Heart right ventricle (tissue), 16 donors: ENCODE measurements at places on chromosomes 12 and 14. TPM values are rescaled to one million over a fixed set of nuclear protein-coding genes. Genes with fewer than 3 reads are reported as not detected.
A peak's percentile ranks its signal among the peaks of the same experiment; 100 is the strongest.

GALNT16 gene
- total RNA-seq, result 79.1 TPM

DNA sequence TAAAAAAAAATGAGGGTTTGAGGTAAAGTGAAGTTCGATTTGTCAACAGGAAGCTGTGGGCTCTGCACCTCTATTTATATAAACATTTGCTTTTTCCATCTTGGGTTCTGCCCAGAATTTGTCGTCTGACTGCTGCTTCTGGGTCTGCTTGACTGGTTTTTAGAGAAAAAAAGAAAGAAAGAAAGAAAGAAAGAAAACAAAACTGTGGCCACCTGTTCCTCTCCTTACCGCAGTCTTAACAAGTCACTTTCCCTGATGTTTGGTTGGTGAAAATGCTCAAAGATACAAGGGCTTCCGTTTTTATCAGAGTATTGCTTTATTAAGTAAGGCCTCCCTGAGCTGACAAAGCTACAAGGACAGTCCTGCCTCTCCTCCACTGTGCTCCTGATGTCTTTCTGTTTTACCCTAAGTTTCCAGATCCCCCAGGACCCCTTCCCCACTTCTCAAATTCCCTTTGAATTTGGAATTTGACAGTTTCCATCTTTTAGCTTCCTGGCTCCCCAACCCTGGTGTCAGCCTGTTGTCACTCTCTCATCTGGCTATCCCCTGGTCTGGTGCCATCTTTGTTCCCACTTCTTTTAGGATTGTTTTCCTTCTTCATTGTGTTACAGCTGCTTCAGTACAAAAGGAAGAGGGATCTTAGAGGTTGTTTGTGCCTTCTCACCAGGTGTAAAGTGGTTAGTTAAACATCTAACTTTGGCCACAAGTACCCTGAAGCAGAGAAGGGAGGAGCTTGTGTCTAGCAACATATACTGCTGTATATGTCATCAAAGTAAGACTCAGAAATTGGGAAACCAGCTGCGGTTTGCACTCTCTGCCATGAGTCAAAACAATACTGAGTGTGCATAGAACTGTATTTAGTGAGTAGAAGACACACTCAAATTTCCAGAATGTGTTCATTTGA lies 18.0 kb downstream of the MFAP5 start:
- H3K27me3 ChIP-seq, result no peaks in the 10 kb centered on the region
- H3K4me1 ChIP-seq, result no peaks in the 10 kb centered on the region
- no peaks in the 10 kb centered on the region for H3K36me3 ChIP-seq
- no peak overlapping the region for H3K4me3 ChIP-seq

- H3K4me3 ChIP-seq, result no peak overlapping the region
- no peaks in the 10 kb centered on the region for H3K36me3 ChIP-seq
- DNase-seq, result no peak
- no peaks in the 10 kb centered on the region for H3K4me1 ChIP-seq
- no peaks in the 10 kb centered on the region for H3K27me3 ChIP-seq
These were observed 13.9 kb upstream of the EGLN3 start for GRCh38 chr14:33964599-33965317.

DNA sequence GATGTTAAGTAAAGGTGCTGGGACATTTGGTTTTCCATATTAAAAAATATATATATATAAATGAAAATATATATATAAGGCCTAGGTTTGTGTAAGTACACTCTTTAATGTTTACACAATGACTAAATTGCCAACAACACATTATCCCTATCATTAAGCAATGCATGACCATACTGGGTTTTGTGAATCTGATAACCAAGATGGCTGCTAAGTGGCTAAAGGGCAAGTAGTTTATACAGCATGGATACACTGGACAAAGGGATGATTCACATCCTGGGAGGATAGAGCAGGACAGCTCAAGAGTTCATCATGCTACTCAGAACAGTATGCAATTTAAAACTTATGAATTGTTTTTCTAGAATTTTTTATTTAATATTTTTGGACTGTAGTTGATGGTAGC lies 89.3 kb downstream of the FIGNL2 start:
- no peaks in the 10 kb centered on the region for H3K27me3 ChIP-seq
- no peaks in the 10 kb centered on the region for H3K4me1 ChIP-seq
- H3K36me3 ChIP-seq, result no peaks in the 10 kb centered on the region
- DNase-seq, result no peak

KLHL28 gene
- total RNA-seq, result 13.2 TPM

- no peaks in the 10 kb centered on the region for H3K36me3 ChIP-seq
- H3K27ac ChIP-seq, result no peak overlapping the region
- no peaks in the 10 kb centered on the region for H3K4me1 ChIP-seq
- no peak overlapping the region for H3K4me3 ChIP-seq
These were observed 427.9 kb downstream of the AEBP2 start for GRCh38 chr12:19867151-19867550.

GRCh38 chr14:37246427-37246829 lies 48.7 kb downstream of the MIPOL1 start:
- H3K27ac ChIP-seq, result no peak overlapping the region
- no peak overlapping the region for H3K4me3 ChIP-seq
- no peaks in the 10 kb centered on the region for H3K4me1 ChIP-seq

- no peaks in the 10 kb centered on the region for H3K27me3 ChIP-seq
- no peaks in the 10 kb centered on the region for H3K36me3 ChIP-seq
- H3K27ac ChIP-seq, result no peak overlapping the region
- no peak overlapping the region for H3K4me3 ChIP-seq
These were observed 21.0 kb upstream of the HMGA2 start for GRCh38 chr12:65803251-65803650.

GRCh38 chr12:31818623-31819268 lies 89.9 kb upstream of the AMN1 start:
- H3K27me3 ChIP-seq, result no peaks in the 10 kb centered on the region
- H3K4me1 ChIP-seq, result no peaks in the 10 kb centered on the region
- DNase-seq, result no peak
- no peak overlapping the region for H3K4me3 ChIP-seq

DNA sequence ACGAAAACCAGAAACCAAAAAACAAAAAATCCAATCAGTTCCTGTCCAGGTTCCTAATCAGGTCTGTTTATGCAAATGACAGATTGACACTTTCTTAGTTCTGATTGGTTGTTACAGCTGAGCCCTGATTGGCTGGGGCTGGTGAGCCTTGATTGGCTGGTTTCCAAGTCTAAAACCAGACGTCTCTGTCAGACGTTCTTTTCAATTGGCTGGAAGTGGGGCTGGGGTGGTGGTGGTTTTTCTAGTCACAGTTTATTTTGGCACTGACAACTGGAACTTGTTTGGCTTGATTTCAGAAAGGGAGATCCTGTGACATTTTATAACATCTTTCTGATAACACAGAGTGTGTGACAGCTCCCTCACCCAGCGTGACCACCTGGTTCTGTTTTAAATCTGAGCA lies 36.1 kb upstream of the PRICKLE1 start:
- DNase-seq, result no peak
- no peaks in the 10 kb centered on the region for H3K4me1 ChIP-seq
- H3K36me3 ChIP-seq, result no peaks in the 10 kb centered on the region
- no peak overlapping the region for H3K4me3 ChIP-seq

DNA sequence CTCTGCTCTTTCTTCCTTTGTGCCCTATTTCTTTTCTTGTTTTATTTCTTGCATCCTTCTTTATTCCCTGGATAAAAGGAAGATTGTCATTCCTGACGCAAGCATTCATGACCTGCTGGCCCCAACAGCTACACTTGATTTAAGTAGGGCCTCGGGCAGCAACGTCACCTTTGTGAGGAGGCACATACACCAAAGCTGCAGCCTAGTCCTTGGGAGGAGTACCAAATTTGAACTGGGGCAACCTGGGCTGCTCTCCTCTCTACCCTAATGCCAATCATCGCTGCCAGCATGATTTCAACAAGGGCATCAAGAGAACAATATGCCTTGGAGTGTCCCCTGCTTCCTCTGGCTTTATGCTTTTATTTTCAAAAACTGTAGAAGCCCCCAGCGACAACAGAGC lies 76.4 kb downstream of the C12orf50 start:
- no peak overlapping the region for H3K27ac ChIP-seq
- H3K4me3 ChIP-seq, result no peak overlapping the region
- no peak for DNase-seq
- H3K27me3 ChIP-seq, result no peaks in the 10 kb centered on the region
- no peaks in the 10 kb centered on the region for H3K36me3 ChIP-seq

- peaks cover 8% of the 10 kb centered on the region for H3K27me3 ChIP-seq
- DNase-seq, result no peak
- no peak overlapping the region for H3K27ac ChIP-seq
- H3K36me3 ChIP-seq, result no peaks in the 10 kb centered on the region
These were observed 10.1 kb downstream of the A2ML1 start for GRCh38 chr12:8832500-8832899.

KLHL33 gene
- 0.53 TPM for total RNA-seq

SPATS2 gene
- 4.6 TPM for total RNA-seq

DNA sequence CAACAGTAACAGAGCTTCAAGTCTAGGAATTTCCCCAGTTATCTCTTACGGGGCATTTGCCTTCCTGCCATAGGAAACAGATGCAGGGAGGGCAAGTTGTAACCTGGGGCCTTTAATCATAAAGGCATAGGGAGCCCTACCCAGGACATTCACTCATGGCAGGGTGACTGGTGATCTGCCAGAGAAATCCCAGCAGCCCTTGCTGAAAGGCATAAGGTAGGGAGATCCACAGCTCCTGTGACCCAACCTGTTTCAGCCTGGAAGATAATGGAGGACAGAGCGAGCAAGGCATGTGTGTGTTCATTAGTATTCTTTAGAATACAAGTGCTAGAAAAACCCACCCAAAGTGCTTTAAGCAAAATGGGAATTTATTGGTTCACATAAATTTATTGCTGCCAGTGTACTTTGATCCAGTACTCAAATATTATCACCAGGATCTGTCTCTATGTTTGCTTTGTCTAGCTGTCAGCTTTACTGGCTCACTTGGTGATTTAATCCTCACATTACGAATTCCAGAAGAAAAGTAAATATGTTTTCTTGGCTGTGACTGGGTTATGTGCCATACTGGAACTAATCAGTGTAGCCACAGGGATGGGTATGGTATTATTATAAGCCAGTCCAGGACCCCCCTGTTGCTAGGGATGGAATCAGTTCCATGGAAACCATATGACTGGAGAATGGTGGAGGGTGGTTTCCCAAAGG lies 21.1 kb upstream of the AKAP6 start:
- DNase-seq, result no peak
- H3K36me3 ChIP-seq, result no peaks in the 10 kb centered on the region
- no peak overlapping the region for H3K27ac ChIP-seq
- H3K4me3 ChIP-seq, result no peak overlapping the region

- H3K4me3 ChIP-seq, result no peak overlapping the region
- no peaks in the 10 kb centered on the region for H3K4me1 ChIP-seq
- no peak overlapping the region for H3K27ac ChIP-seq
- no peak for DNase-seq
- H3K36me3 ChIP-seq, result no peaks in the 10 kb centered on the region
- H3K27me3 ChIP-seq, result no peaks in the 10 kb centered on the region
These were observed 806.0 kb downstream of the VRK1 start for GRCh38 chr14:97603201-97603600.

DNA sequence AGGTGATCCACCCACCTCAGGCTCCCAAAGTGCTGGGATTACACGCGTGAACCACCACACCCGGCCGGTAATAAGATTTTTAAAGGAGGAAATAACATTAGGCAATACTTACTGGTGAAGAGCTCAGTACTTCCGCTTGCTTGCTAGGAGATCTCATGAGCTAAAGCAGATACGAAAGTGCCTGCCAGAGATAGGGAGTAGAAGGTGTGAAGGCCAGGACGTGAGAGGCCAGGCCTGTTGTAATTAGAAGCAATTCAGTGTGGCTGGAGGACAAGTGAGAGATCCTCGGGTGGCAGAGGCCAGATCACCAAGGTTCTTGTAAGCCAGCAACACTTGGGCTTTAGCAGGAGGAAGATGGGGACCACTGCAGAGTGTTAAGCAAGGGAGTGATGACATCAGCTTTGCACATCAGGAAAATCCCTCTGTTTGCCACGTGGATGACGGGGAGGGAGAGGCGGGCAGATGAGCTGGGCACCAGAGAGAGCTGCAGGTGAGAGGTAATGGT lies 7.6 kb downstream of the TECPR2 start:
- H3K27ac ChIP-seq, result peak overlapping the region; percentile 28
- no peaks in the 10 kb centered on the region for H3K36me3 ChIP-seq
- no peak overlapping the region for H3K4me3 ChIP-seq

GRCh38 chr12:15899282-15899870 lies 11.8 kb upstream of the DERA start:
- no peak overlapping the region for H3K4me3 ChIP-seq
- peaks cover 100% of the 10 kb centered on the region for H3K36me3 ChIP-seq
- H3K27ac ChIP-seq, result no peak overlapping the region
- no peak for DNase-seq
- H3K4me1 ChIP-seq, result no peaks in the 10 kb centered on the region

ITGA7 gene
- 422 TPM for total RNA-seq

DNA sequence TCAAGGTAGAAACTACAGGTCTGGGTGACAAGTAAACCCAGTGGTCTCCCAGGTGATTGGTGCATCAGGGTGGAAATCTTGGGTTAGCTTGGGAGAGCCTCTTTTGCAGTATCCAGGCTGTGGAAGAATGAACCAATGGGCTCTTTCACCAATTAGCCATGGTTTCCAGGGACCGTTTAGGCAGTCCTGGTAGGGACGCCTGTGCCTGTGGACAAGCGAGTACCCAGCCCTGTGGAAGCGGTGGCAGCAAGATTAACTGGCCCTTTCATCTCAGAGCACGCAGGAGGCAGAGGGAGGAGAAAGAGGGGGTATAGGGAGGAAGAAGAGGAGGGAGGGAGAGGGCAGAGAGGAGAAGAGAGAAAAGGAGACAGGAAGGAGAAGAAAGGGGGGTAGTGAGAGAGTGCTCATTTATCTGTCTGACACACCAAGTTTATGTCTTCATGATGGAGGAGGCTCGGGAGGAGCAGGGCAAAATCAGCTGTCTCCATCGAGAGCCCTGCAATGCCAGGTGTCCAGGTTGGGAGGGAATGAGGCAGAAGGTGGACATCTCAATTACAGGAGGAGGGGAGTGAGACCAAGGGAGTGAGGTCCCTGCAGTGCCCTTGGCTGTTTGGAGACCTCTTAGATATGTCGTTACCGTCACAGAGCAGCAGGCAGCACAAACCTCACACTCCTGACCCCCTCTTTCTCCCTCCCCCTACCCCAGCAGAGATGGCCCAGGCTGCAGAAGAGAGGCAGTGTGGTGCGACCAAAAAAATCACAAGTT lies 4.6 kb upstream of the ZDHHC22 start:
- H3K4me3 ChIP-seq, result no peak overlapping the region
- no peaks in the 10 kb centered on the region for H3K36me3 ChIP-seq
- no peak for DNase-seq
- peaks cover 8% of the 10 kb centered on the region for H3K4me1 ChIP-seq
- H3K27me3 ChIP-seq, result peaks cover 76% of the 10 kb centered on the region
- no peak overlapping the region for H3K27ac ChIP-seq

- no peaks in the 10 kb centered on the region for H3K36me3 ChIP-seq
- DNase-seq, result no peak
- peaks cover 6% of the 10 kb centered on the region for H3K4me1 ChIP-seq
- H3K27me3 ChIP-seq, result peaks cover 16% of the 10 kb centered on the region
- H3K27ac ChIP-seq, result no peak overlapping the region
- no peak overlapping the region for H3K4me3 ChIP-seq
These were observed 49.3 kb downstream of the C14orf132 start for GRCh38 chr14:96088481-96088880.

DNA sequence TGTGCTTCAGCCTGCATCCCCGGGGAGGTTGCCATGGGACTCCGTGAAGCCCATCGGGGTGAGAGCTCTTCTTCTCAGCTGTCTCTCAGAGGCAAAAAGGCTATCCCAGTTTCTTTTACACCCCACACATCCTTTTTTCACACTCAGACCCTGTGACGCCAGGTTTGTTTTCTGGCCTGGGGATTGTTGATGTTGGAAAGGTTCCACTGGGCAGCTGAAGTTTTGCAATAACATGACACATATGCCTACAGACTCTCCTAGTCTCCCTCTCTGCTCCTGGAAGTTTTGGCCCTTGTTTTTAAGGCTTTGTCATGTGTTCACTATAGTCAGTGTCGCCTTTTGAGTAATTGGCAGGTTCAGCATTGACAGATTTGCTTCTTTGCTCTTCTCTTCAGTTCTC lies 118.6 kb downstream of the SMOC1 start:
- DNase-seq, result no peak
- no peak overlapping the region for H3K27ac ChIP-seq
- H3K27me3 ChIP-seq, result peaks cover 35% of the 10 kb centered on the region
- H3K4me3 ChIP-seq, result no peak overlapping the region
- no peaks in the 10 kb centered on the region for H3K36me3 ChIP-seq
